ENCODE measurements at places on chromosomes 3 and 15. TPM values are rescaled to one million over a fixed set of nuclear protein-coding genes. Genes with fewer than 3 reads are reported as not detected.

GOLGA6L22 gene
- not detected for total RNA-seq

CTDSPL gene
- 34.4 TPM for total RNA-seq

STAC gene
- not detected for total RNA-seq

C3orf80 gene
- 2.4 TPM for total RNA-seq

MESP2 gene
- total RNA-seq = 0.20 TPM

BNC1 gene
- not detected for total RNA-seq

ROBO1 gene
- 0.27 TPM for total RNA-seq

DCUN1D1 gene
- total RNA-seq = 46.9 TPM

CYP1A1 gene
- 1.5 TPM for total RNA-seq

SCN5A gene
- total RNA-seq = 11.5 TPM

GRCh38 chr3:128345196-128345595 is 121.5 kb downstream of the DNAJB8 start:
- peaks cover 16% of the 10 kb centered on the region for H3K4me1 ChIP-seq
- H3K27ac ChIP-seq = no peak overlapping the region
- H3K4me3 ChIP-seq = no peak overlapping the region
- H3K36me3 ChIP-seq = no peaks in the 10 kb centered on the region

- H3K27ac ChIP-seq = peak overlapping the region; percentile 30
- H3K36me3 ChIP-seq = no peaks in the 10 kb centered on the region
These were observed 28.8 kb upstream of the HDAC11 start for GRCh38 chr3:13451301-13451673.

DNA sequence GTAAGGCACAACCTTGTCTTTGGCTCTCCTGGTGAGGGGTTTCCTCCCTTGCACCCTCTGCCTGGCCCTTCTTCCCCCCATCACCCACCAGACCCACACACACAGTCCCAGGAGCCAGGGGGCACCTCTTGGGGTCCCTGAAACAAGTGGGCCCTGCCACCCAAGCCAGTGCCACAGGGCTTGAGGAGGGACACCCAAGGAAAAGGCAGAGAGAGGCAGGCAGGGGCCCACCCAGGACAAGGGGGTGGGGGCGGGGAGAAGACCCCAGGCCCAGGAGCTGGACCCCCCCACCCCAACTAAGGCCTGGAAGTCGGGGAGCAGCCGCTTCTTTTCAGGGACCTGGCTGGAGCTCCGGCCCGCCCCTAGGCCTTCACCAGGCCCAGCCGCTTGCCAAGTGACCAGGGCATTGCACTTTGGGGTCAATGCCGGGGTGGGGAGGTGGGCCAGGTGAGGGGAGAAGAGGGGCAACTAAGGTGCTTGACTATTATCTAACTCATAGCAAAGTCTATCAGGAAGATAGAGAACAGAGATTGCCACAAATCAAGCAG is 88.9 kb downstream of the KCNMB2 start:
- DNase-seq = no peak
- H3K27me3 ChIP-seq = no peaks in the 10 kb centered on the region
- peaks cover 4% of the 10 kb centered on the region for H3K4me1 ChIP-seq
- H3K27ac ChIP-seq = no peak overlapping the region
- H3K36me3 ChIP-seq = no peaks in the 10 kb centered on the region

- no peak overlapping the region for H3K4me3 ChIP-seq
- no peaks in the 10 kb centered on the region for H3K27me3 ChIP-seq
- H3K27ac ChIP-seq = no peak overlapping the region
These were observed 337.3 kb upstream of the CBLB start for GRCh38 chr3:106206146-106206545.

- no peaks in the 10 kb centered on the region for H3K36me3 ChIP-seq
- no peak overlapping the region for H3K27ac ChIP-seq
- H3K4me1 ChIP-seq = no peaks in the 10 kb centered on the region
- peaks cover 31% of the 10 kb centered on the region for H3K27me3 ChIP-seq
These were observed 211.4 kb upstream of the TOPAZ1 start for GRCh38 chr3:44030285-44030684.

DNA sequence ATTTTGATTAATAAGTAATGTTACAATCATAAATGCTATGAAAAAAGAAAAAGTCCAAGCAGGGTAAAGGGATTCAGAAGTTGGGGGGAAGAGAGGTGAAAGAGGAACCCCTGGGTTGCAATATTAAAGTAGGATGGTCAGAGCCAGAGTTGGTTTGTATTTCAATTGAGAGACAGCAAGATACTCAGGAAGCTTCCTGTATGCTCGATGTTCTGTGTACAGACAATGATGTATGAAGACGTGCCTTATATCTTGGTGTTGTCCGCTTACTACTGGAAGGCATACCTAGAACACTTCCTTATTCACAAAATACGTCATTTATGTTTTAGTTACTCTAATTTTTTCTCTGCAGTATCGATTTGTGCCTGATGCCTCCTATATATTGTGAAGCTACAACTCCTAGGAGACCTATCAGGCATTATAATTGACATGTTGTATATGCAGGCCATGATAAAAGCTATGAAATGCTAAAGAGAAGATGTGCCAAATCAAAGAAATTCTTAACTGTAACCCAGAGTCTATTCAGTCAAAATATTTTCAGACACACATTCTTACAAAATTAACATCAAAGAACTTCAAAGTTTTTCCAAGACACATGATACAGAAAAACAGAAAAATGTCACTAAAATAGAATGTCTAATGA is 87.5 kb downstream of the TBL1XR1 start:
- peaks cover 6% of the 10 kb centered on the region for H3K4me1 ChIP-seq
- no peaks in the 10 kb centered on the region for H3K36me3 ChIP-seq
- H3K27me3 ChIP-seq = no peaks in the 10 kb centered on the region
- no peak overlapping the region for H3K4me3 ChIP-seq
- no peak overlapping the region for H3K27ac ChIP-seq

GRCh38 chr3:111861391-111861790 is 2.3 kb downstream of the PHLDB2 start:
- H3K27ac ChIP-seq = peak overlapping the region; percentile 96
- no peaks in the 10 kb centered on the region for H3K27me3 ChIP-seq
- H3K36me3 ChIP-seq = no peaks in the 10 kb centered on the region
- DNase-seq = no peak
- H3K4me1 ChIP-seq = peaks cover 63% of the 10 kb centered on the region

- H3K27me3 ChIP-seq = no peaks in the 10 kb centered on the region
- H3K4me1 ChIP-seq = no peaks in the 10 kb centered on the region
- H3K27ac ChIP-seq = no peak overlapping the region
These were observed 29.9 kb downstream of the MME start for GRCh38 chr3:155110022-155110421.

GRCh38 chr3:185337231-185337816 is 25.6 kb upstream of the MAP3K13 start:
- DNase-seq = no peak
- H3K27ac ChIP-seq = no peak overlapping the region
- no peaks in the 10 kb centered on the region for H3K36me3 ChIP-seq
- no peak overlapping the region for H3K4me3 ChIP-seq
- H3K27me3 ChIP-seq = no peaks in the 10 kb centered on the region

DNA sequence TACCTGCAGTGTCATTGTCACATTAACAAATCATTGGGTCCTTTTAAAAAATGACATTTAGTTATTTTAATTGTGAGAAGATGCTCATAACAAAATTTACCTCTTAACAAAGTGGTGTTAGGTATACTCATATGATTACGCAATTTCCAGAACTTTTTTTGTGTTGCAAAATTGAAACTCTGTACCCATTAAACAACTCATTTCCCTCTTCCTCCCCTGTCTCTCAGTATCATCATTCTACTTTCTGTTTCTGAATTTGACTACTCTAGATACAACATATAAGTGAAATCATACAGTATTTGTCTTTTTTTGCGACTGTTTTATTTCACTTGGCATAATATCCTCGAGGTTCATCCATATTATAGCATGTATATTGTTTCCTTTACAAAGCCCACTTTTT is 58.7 kb upstream of the CHST2 start:
- no peaks in the 10 kb centered on the region for H3K4me1 ChIP-seq
- H3K36me3 ChIP-seq = peaks cover 5% of the 10 kb centered on the region
- H3K4me3 ChIP-seq = no peak overlapping the region

GRCh38 chr15:85000937-85001336 is 19.3 kb downstream of the PDE8A start:
- DNase-seq = no peak
- no peaks in the 10 kb centered on the region for H3K27me3 ChIP-seq

DNA sequence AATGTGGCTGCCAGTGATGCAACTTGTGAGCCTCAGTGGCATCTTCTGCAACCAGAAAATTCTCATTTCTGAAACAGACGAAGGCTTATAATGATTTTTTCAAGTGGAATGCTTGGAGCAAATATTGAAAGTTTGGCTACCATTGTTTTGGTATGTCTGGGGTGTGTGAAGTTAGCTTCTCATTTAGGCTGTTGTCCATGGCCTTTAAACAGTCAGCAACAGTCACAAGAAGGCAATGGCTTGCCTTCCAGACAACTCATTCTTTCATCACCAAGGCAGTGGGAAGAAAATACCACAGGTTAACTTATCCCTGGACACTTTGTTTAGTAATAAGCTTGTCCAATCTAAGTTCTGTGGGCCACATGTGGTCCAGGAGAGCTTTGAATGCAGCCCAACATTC is 4.7 kb upstream of the BNC1 start:
- no peak for DNase-seq
- H3K36me3 ChIP-seq = no peaks in the 10 kb centered on the region
- H3K4me3 ChIP-seq = no peak overlapping the region
- H3K27ac ChIP-seq = no peak overlapping the region
- H3K4me1 ChIP-seq = peaks cover 49% of the 10 kb centered on the region

DNA sequence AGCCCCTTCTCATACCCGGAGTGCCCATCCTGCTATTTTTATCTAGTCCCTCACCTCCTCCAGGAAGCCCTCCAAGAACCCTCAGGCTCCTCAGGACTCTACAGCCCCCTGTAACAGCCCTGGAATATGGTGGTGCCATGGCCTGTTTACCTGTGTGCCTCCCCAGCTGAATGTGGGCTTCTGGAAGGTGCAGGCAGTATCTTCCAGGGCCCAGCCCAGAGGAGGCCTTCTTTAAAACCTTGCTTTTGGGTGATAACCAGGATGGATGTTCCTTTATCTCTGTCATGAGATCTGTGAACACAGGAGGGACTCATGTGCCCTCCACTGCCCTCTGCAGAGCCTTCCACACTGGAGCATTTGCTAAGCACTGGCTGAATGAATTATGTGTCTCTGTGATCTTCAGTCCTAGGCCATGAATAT is 36.7 kb upstream of the MRPS22 start:
- no peaks in the 10 kb centered on the region for H3K36me3 ChIP-seq
- H3K4me1 ChIP-seq = peaks cover 82% of the 10 kb centered on the region
- no peaks in the 10 kb centered on the region for H3K27me3 ChIP-seq
- H3K4me3 ChIP-seq = no peak overlapping the region

GRCh38 chr3:130926504-130926903 is 32.6 kb downstream of the ATP2C1 start:
- DNase-seq = no peak
- no peaks in the 10 kb centered on the region for H3K27me3 ChIP-seq
- no peak overlapping the region for H3K27ac ChIP-seq
- no peak overlapping the region for H3K4me3 ChIP-seq

DNA sequence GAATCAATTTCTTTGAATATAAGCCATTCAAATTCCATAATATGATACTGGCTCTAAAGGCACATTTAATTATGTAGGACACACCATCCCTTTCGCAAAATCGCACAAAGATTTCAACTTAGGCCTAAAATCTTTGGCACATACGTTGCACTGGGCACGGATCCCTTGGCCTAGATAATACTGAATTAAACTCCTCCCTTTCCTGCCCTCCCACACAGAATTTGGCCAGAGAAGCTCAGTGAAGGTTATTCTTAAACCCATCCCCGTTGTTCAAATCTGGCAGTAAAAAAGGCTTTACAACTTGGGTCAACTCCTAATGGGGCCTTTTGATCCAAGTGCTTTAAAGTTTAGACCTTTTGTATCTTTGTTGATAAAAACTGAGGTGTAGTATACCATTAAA is 247.2 kb downstream of the PTPRG start:
- H3K27ac ChIP-seq = no peak overlapping the region
- no peaks in the 10 kb centered on the region for H3K36me3 ChIP-seq
- H3K4me1 ChIP-seq = no peaks in the 10 kb centered on the region
- no peaks in the 10 kb centered on the region for H3K27me3 ChIP-seq

- H3K36me3 ChIP-seq = no peaks in the 10 kb centered on the region
- H3K4me1 ChIP-seq = no peaks in the 10 kb centered on the region
- H3K27ac ChIP-seq = no peak overlapping the region
- H3K4me3 ChIP-seq = no peak overlapping the region
- H3K27me3 ChIP-seq = no peaks in the 10 kb centered on the region
These were observed 35.4 kb upstream of the TMEM158 start for GRCh38 chr3:45261333-45262110.

- peaks cover 16% of the 10 kb centered on the region for H3K4me1 ChIP-seq
- no peak overlapping the region for H3K27ac ChIP-seq
- H3K36me3 ChIP-seq = peaks cover 6% of the 10 kb centered on the region
- H3K4me3 ChIP-seq = no peak overlapping the region
- DNase-seq = no peak
These were observed 2.8 kb downstream of the ACTL6A start for GRCh38 chr3:179565496-179565895.
